Gastrocnemius medialis (tissue), 4 donors: ENCODE measurements at places on chromosomes 5 and 9.

GRCh38 chr5:15717001-15717400 lies 217.0 kb downstream of the FBXL7 start:
- DNase-seq, result no peak

- no peak for DNase-seq
Measured at GRCh38 chr5:132592521-132592920, 35.7 kb downstream of the RAD50 start.

DNA sequence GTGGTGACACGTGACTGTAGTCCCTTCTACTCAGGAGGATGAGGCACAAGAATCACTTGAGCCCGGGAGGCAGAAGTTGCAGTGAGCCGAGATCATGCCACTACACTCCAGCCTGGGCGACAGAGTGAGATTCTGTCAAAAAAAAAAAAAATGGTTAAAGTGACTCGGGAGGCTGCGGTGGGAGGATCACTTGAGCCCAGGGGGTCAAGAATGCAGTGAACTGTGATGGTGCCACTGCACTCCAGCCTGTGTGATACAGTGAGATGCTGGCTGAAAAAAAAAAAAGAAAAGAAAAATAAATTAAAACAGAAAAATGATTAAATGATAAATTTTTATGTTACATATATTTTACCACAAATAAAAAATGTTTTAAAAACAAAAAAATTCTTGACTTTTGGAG lies 51.9 kb downstream of the KLF4 start:
- DNase-seq, result no peak

DNA sequence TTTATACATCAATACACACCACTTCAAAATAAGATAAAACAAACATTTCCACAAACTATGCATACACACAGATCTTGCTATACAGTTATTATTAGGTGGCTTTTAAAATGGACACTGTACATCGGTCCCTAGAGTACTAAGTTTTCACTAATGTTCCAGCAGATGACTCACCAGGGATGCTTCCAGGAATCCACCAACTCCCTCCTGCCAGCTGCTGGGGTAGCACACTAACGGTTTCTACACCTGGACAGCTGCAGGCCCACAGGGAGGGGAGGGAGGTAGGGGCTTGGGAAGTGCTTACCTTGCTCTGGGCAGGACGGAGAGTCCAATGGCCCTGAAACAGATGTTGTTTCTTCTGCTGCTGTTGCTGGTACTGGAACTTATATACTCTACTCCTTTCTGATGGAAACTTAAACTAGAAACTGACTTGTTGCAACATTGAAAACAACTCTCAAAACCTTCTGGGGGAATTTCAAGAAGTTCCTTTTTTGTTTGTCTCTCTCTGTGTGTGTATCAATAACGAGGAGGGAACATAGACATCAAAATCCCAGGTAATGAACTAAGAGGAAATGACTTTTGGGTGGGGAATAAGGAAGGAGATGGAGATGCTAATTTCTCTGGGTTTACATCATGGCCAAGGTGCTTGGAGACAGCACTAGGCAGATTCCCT lies at the start of gene IL12B:
IL12B (minus strand) TSS at position 357 of the 670 bp plus-strand sequence. CDS start 3,705 bp downstream, outside the sequence.
- DNase-seq, result no peak

- DNase-seq, result no peak
Measured at GRCh38 chr5:154278908-154279307, 88.4 kb downstream of the GALNT10 start.

DNA sequence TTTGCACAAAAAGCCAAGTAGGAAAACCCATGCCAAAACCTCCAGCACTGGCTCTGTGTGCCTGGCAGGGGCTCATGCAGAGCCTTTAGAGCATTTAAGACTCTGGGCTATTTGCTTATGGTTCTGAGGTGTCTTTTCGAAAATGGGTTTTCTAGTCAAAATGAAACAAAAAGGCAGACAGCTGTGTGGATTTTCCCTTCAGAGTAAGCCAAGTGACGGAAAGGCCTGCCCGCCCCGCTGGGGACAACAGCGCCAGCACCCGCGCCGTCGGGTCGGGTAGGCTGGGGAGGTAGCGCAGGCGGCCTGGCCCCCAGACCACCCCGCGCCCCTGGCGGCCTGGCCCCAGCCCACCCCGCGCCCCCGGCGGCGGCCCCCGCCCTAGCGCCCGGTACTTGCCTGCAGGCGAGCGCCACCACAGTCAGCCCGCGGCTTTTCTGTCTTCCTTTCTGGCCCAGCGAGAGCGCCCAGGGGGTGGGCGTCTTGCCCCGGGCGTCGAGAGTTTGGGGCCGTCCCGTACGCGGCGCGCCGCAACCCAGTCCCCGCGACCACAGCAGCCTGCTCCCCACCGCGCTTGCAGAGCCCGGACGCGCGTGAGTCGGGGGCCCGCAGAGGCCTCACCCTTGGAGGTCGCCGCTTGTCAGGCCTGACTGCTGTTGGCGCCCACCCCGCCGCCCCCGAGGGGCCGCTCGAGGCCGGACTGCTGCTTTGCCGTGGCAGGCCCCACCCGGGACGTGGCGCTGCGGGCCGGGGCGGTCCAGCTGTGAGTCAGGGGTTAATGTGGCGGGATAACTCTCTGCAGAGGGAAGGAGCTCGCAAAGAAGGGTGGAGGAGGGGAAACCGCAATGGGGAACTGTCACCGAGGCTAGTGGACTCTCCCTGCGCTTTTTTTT lies at the start of gene TICAM2:
TICAM2 (minus strand) TSS at position 779 of the 890 bp plus-strand sequence. CDS start 21,223 bp downstream, outside the sequence.
- peak; percentile 76 for DNase-seq

GRCh38 chr5:77259476-77259875 lies 49.0 kb downstream of the PDE8B start:
- no peak for DNase-seq

GRCh38 chr9:136840877-136841645 lies 1.2 kb upstream of the AJM1 start:
- peak; percentile 88 for DNase-seq
